WTC11 (cell line): ENCODE measurements at places on chromosomes 16 and 17.

DNA sequence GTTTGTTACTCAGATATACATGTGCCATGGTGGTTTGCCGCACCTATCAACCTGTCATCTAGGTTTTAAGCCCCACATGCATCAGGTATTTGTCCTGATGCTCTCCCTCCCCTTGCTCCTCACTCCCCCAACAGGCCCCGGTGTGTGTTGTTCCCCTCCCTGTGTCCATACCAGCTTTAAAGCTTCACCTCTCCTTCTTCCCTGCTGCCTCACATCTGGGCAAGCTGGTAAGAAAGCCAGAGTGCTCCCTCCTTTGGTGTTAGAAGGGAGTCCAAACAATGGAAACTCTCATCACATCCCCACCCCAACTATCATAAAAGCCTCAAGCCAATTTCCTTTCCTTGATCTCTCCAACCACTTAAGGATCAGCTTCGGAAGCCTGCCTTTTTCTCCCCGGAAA is 1115.6 kb upstream of the GOT2 start:
- peak; percentile 21 for DNase-seq

DNA sequence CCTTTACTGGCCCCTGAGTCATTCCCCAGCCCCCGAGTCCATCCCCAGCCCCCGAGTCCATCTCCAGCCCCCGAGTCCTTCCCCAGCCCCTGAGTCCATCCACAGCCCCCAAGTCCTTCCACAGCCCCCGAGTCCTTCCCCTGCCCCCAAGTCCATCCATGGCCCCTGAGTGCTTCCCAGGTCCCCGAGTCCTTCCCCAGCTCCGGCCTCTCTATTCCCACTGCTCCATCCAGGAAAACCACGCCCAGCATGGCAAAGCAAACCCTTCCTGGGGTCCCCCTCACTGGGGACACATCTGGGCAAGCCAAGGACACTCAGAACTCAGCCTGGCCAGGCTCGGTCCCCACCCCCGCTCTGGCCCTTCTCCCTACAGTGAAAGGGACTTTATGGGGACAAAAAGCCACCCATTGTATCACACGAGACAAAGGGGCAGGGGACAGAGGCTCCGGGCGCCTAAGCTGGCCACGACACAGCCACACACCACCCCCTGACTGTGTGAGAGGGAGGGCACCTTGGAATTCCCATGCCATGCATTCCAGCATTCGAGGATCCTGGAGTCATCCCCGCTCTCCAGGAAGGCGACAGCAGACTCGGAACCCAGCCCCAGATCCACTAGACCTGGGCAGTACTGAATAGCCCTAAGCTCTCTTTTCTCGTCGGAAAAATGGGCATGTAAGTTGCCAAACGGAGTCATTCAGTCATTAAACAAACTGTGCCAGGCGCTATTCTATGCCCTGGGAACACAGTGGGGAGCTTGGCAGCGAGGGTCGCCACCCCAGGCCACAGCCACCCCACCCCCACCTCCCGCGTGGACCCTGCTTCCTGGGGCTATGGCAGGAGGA is 14.0 kb downstream of the PLLP start:
- DNase-seq, result no peak

DNA sequence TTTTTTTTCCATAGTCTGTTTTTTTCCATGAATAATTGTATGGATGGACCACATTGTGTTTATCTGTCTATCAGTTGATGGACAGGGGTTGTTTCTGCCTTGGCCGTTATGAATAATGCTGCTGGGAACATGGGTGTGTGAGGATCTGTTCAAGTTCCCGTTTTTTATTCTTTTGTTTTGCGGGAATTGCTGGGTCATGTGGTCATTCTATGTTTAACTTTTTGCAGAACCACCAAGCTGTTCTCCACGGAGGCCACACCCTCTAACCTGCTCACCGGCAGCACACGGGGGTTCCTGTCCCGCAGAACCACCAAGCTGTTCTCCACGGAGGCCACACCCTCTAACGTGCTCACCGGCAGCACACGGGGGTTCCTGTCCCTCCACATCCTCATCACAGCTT is 5.9 kb upstream of the MSLN start:
- DNase-seq, result no peak

GRCh38 chr16:3963203-3963602 is 82.7 kb upstream of the CREBBP start:
- no peak for DNase-seq

- DNase-seq, result no peak
These were observed 31.8 kb downstream of the BBS2 start for GRCh38 chr16:56488035-56488434.

DNA sequence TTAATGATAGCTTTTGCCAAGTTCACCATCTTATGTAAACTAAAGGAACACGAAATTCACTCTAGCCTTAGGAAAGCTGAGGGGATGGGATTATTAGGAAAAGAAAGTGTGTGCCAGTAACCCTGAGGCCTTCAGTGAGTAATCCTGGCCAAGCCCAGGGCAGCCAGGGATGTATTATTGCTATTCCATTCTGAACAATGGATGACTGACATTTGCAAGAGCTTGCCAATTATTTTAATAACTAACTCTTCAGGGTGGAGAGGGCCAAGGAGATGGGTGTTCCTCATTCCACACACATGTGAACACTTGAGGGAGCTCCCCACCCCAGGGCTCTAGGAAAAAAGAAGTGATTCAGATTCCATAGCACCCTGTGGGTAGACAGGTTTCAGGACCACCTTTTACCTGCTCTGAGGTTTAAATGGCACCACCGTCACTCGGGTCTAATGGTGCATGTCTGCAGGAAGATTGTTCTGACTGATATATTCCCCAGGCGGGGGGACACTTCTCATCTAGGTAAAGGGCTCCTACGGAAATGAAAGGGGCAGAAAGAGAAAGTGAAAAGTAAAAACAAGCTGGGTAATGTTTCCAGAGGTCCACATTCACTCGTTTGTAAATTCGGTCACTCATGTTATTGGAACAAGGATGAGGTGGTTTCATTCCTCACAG is 41.5 kb downstream of the TK2 start:
- no peak for DNase-seq

- peak; percentile 89 for DNase-seq
These were observed 102.6 kb upstream of the CREBBP start for GRCh38 chr16:3983081-3983520.

GRCh38 chr17:62653826-62654761 is 26.6 kb downstream of the MRC2 start:
- peak; percentile 16 for DNase-seq

- DNase-seq, result no peak
These were observed 122.0 kb downstream of the IRF8 start for GRCh38 chr16:86020971-86021370.

GRCh38 chr17:27572665-27573064 is 58.3 kb upstream of the LGALS9 start:
- DNase-seq, result no peak

DNA sequence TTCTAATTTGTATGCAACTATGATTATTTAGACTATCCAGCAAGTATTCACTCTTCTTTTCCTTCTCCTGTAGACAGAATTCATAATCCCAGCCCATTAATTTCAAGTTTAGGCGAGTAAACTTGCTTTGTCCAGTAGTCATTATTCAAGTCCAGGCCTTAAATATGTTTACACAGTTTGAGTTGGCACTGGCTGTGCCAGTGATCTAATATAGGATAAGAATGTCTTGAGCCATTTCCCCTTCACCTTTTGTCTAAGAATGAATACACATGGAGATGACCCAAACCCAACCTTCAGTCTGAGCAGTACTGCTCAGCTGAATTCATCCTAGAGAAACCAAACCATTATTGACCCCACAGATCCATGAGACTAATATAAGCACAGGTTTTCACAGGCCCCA is 930.4 kb upstream of the CDH8 start:
- no peak for DNase-seq

- DNase-seq, result no peak
These were observed 152.0 kb downstream of the GSG1L start for GRCh38 chr16:27911486-27911885.

GRCh38 chr17:1783271-1783670 is 21.4 kb downstream of the SERPINF1 start:
- no peak for DNase-seq

GRCh38 chr17:55527540-55528118 is 16.4 kb upstream of the SMIM36 start:
- peak; percentile 34 for DNase-seq

DNA sequence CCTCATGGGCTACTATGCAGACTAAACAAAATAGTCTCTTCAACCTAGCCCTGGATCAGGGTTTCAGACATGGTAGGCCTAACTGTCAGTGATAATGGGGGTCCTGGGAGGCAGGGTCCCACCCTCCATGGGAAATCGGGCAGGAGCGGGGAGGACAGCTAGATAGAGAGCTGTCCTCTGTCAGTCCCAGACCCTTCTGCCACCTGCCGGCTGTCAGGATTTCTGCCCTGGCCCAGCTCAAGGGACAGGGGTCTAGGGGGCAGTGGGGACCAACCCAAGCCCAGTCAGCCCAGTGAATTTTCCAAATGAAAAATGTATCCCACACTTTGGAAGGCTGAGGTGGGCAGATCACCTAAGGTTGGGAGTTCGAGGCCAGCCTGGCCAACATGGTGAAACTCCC is 5.3 kb downstream of the CA7 start:
- peak; percentile 32 for DNase-seq

DNA sequence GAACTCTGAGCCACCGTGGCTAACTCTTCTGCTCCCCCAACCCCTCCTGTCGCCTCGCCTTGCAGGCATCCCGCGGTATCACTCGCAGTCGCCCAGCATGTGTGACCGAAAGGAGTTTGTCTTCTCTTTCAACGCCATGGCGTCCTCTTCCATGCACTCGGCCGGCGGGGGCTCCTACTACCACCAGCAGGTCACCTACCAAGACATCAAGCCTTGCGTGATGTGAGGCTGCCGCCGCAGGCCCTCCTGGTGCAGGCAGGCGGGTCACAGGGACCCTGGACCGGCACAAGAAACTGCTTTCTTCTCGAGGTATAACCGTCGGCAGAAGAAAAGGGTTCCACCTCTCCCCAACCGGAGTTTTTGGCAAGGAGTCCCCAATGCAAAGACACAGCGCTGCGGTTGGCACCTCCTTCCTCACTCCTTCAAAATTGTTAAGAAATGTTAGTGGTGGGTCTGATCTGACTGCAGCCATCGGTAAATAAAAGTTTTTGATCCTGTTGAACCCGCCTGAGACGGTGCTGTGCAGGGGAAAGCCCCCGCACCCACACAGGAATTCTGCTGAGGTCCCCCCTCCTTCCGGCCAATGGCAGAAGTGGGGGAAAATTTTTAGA is 2.6 kb downstream of the FOXF1 start:
- DNase-seq, result no peak

GRCh38 chr16:50335196-50335958 is 33.4 kb downstream of the BRD7 start:
- no peak for DNase-seq

DNA sequence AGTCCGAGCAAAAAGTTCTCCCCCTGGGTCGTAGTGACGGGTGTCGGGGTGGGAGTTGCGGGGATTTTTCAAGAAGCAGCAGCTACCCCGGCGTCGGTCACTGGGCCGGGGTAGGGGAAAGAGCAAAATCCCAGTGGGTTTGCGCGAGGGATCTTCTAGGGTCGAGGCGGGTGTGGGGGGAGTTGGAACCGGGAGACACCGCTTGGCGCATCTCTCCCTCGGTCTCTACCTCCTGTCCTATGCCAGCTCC is 2.3 kb upstream of the UBTF start:
- no peak for DNase-seq

DNA sequence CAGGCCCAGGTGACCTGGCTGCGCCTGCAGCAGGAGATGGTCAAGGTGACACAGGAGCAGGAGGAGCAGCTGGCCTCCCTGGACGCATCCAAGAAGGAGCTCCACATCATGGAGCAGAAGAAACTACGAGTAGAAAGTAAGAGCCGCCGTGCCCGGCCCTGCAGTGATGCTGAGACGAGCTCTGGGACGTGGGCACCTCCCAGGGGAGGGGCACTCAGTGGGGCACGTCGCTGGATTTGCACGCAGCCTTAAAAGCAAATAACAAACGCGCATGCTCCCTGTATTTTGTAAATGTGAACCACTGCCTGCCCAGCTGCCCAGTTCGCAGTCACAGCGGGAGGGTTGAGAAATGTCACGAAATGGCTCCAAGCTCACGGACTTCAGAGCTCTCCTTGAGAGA is 15.3 kb upstream of the GAA start:
- DNase-seq, result no peak

DNA sequence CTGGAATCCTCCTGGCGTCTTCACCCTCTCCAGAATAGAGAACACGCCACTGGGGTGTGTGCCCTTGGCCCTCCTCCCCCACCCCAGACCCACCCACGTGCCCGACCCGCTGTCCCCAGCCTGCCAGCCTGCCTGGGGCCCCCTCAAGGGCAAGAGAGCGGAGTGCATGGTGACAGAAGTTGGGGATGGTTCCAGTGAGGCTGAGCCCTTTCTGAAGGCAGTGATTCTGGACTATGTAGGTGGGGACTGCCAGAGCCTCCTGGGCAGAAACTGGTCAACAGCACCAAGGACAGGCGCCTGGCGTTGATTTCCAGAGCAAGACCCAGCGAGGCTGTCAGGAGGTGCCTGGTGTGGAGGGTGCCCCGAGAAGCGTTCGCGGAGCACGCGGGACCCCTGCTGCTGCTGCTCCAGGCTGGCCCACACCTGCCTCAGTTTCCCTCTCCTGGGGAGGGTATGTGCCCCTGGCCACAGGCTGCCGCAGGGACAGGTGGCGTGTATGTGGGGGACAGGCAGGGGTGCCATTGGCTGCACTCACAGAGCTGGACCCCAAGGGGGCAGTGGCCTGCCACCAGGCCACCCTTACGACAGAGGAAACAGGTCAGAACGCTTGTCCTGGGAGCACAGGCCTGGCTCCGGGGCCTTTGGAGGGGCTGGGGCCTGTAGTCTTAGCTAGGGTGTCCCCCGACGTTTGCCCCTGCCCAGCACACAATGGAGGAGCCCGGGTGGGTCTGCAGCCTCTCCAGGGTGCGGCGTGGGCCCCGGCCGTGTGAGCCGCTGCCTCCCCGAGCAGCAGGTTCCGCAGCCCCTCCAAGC is 1.2 kb downstream of the SSTR5 start:
- DNase-seq, result peak; percentile 52

- DNase-seq, result no peak
These were observed 15.3 kb downstream of the ABAT start for GRCh38 chr16:8689686-8690085.

- no peak for DNase-seq
These were observed 60.6 kb downstream of the LMF1 start for GRCh38 chr16:910181-910580.

GRCh38 chr16:54568906-54569807 is 282.6 kb upstream of the IRX3 start:
- no peak for DNase-seq

GRCh38 chr16:50067290-50067853 is 1.6 kb downstream of the HEATR3 start:
- no peak for DNase-seq

DNA sequence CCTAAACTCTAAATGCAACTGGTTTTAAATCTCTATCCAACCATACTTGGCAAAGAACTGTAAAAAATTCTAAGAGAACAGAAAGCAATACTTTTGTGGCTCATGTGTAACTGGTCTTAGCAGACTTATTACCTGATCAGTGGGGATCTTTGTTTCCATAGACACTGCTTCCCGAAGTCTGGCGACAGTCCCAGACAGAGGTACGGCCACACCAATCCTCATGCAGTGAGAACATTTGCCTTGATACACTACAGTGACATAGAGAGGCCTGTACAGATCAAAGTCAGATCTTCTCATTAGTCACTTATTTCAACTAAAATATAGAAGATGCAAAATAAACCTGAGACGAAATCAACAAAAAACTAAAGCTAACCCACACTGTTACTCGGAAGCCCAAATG is 43.9 kb downstream of the USP31 start:
- DNase-seq, result no peak
